Left ventricle myocardium superior (tissue), 1 donor: ENCODE measurements at places on chromosomes 2 and 18.

DNA sequence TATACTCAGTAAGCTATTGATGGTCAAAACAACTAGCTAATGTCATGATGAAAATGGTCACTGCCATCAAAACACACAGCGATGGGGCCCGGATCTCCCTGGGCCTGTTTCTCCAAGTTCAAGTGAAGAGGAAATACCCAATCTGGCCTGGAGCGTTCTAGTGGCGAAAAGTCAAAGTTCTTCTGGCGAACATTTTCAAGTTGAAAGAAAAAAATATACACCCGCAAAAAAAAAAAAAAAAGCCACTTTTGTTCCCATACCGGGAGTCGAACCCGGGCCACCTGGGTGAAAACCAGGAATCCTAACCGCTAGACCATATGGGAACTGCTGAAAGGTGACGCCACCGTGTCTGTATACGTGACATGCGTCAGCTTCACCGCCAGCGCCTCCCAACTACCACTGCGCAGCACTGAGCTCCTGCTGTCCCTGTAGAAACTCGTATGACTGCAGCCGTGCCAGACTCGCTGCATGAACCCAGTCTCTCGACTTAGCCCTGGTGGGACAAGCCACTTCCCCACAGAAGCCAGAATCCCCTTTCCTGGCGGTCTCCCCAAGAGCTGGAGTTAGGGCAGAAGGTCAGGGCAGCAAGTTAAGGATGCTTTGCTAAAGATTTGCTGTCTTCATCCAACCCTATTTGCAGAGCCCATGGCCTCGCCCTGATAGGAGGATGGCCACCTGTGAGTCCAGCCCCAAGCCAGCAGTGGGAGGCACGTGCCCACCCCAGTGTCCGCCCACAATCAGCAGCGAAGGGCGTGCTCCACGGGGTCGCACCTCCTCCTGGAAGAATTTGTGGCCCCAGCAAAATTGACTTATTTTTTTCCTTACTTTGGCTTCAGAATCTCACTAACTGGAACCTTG is 5.6 kb upstream of the IMP4 start:
- DNase-seq, result peak; percentile 81

DNA sequence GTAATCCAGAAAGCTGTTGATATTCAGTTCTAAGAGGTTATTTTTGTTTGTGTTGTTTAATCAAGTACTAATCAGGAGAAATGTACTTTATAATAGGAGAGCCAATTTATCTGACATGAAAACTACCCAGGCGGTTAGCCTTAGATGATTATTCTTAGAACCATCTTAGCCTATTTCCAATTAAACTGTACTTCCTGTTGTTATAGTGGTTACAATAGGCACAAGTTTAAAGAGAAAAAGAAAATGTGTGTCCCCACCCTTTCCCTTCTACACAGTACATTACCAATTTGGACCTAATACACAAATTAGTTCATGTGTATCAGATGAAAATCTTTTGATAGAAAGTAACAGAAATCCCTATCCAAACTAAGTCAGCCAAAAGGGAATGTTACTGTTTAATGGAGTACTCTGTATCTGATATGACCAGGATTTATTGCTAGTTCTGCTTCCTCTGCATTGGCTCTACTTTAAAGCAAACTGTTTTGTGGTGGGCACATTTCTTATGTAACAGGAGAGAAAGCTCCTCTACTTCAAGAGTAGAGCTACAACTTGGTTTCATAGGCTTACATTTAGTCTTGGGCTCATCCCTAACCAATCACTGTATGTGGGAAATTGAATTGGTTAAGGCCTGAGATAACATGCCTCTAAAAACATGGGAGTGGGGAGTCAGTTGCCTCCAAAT is 217.9 kb downstream of the UBE2E3 start:
- no peak for DNase-seq

DNA sequence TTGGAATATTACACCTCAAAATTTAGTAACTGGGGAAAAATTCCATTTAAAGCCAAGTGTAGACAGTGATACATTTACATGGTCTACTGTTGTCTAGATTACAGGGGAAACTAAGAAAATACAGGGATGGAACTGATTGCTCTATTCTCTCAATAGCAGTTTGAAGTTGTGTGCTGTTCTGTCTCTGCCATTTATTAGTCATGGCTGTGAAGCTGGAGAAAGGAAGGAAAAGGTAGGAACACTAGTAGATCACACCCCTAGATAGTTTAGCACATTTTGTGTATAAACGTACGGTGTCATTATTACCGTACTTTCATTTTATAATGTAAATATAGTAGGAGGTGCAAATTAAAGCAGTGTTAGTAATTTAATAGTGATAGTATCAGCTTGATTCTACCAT is 170.5 kb downstream of the PHLPP1 start:
- no peak for DNase-seq

- DNase-seq, result peak; percentile 71
These were observed 1.7 kb downstream of the NCK2 start for GRCh38 chr2:105746177-105747080.

DNA sequence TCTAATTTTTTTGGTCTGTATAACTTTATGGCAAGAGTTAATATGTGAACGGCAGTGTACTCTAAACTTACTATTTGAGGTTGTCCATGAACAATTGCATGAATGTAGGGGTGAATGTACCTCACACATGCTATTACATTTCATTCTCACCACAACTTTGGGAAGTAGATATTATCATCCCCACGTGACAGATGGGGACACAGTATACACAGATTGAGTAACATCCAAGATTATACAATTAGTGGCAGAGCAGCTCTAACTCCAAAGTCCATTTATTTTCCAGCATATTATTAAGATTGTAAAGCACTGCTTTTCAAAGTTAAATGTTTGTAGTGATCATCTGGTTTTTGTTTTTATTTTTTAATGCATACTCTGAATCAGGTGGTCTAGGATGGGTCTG is 622.1 kb upstream of the ZEB2 start:
- no peak for DNase-seq

DNA sequence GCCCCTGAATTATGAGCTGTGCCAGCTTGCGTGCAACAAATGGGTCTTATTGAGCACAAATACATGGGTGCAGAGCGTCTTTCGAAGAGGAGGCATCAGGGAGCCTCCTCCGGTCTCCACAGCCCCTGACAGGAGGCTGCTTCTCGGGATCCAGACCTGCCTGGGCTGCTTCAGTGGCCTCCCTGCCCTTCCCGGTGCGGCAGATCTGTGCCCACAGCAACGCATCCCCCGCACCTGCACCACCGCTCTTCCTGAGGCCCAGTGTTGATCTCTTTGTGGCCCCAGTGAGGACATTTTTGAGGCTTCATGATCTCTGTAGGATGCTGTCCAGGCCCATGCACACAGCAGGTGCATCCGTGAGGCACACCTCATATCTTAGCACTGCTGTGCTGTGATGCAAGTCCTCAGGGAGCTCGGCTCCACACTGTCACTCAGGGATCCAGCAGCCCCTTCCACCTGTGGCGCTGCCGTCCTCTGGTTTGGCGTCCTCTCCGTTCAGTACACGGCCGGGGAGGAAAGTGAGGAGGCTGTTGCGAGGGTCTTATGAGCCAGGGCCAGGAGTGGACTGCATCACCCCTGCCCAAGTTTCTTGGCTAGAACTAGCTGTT is 17.4 kb downstream of the RTP5 start:
- DNase-seq, result peak; percentile 14

- no peak for DNase-seq
These were observed 289.2 kb downstream of the ERBB4 start for GRCh38 chr2:212249451-212249850.

- no peak for DNase-seq
These were observed 55.9 kb upstream of the APCDD1 start for GRCh38 chr18:10398571-10398970.

GRCh38 chr2:191539068-191539467 is 138.9 kb upstream of the NABP1 start:
- no peak for DNase-seq

GRCh38 chr2:66575625-66576310 is 140.8 kb downstream of the MEIS1 start:
- DNase-seq, result peak; percentile 41
